K562 (cell line): ENCODE measurements at places on chromosomes 11 and 22.

- DNase-seq: no peak
Measured at GRCh38 chr22:19081351-19081750, 40.9 kb downstream of the DGCR2 start.

DNA sequence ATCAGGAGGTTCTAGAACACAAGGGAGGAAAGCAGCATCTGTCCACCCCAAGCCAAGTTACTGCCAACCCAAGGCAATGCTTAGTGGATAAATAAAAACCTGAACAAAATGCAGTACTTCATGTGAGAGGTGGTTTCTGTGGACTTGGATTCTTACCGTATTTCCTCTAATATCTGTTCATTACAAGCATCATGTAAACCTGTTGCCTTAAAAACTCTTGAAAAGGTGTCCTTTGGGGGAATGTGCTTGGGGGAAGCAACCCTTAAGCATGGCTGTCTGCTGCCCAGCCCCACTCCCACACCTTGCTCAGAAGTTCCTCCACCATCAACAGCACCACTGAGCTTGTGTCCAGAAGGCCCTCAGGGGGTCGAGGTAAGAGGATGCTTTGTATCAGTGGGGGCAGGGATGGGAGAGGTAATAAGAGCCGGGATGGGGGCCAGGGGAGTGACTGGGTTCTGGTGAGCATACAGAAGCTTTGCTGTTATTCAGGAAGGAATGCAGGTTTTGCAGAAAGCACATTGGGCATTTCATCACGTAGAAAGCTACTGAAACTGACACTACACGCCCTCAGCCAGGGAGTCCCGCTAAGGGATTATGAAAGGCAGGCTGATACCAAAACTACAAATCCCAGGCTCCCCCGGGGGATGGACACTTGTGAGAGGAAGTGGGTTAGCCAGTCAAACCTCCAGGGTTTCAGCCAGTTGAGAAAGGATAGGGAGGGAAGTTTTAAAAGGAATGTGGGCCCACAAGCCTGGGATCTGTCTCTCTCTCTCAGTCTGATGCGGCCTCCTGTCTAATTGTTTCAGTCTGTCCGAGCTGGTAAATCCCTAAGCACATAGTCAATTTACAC, 52.0 kb downstream of the KCNJ1 start:
- no peak for DNase-seq

DNA sequence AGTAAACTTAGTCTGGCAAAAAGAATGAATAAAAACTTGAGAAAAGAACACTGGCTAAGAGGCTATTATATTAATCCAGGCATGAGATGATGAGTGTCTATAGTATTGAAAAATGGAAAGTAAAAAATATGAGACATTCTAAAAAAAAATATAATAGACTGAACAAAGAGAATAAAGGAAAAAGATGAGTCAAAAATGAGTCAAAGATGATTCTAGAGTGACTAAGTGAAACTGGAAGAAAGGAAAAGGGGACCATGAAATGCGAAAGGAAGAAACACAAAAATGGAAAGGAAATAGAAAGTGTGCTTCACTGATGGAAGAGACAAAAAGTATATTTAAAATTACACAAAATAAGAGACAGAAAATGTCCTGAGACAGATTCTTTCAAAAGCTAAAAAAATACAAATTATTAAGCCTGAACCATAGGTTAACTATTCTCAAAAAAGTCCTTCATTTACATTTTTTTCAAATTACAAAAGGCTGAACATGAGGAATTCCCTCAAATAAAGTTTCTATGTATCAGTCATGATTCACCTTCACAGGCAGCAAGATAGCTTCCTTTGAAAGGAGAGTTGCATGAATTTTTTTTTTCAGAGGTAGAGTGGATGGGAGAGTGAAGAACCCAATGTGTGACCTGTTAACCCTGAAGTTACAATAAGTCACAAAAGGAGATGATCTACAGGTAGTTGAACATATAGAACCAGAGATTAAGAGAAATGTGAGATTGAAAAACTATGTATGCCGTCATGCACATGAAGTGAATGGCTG, 75.2 kb downstream of the EIF3M start:
- no peak for DNase-seq

DNA sequence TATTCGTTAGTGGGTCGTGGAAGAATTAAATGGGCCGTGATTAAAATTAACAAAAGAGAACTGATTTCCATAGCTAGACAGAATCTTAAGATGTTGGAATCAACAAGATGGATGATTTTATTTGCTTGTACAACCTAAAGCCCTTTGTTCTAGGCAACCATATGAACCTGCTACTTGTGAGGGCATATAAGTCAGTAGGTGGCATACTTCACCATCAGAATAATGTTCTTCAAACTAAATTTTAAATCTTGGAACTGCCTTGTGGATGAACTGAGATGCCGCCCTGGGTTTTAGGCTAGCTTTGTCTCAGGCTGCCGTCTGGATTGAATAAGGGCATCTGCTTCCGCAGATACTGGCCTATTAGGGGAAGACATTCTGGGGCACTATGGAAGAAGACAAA, 40.9 kb downstream of the CSRP3 start:
- DNase-seq: no peak

GRCh38 chr11:15967166-15967565, 389.2 kb downstream of the SOX6 start:
- DNase-seq: peak; percentile 41

DNA sequence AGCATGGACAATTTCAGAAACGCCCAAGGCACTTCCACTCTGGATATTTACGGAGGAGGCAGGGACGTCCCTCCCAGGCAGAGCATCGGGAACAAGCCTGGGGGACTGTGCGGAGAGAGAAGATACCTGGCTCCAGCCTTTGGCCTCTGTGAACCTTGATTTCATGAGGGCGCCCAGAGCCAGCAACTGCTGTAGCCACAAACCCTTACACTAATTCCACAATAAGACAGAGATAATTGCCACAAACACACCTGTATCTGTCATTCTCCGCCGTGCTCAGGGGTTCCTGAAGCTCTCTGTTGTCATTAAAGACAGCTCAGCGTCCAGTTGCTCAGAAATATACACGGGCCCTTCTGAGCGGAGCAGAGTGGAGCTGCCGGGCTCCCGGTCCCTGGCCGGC, 1292.1 kb downstream of the TBC1D22A start:
- DNase-seq: no peak

- no peak for DNase-seq
Measured at GRCh38 chr11:114614127-114614720, 18.6 kb upstream of the NXPE4 start.

- no peak for DNase-seq
Measured at GRCh38 chr11:121762820-121763219, 310.1 kb upstream of the SORL1-AS1 start.

- no peak for DNase-seq
Measured at GRCh38 chr11:89667001-89667400, 43.1 kb upstream of the TRIM77 start.

DNA sequence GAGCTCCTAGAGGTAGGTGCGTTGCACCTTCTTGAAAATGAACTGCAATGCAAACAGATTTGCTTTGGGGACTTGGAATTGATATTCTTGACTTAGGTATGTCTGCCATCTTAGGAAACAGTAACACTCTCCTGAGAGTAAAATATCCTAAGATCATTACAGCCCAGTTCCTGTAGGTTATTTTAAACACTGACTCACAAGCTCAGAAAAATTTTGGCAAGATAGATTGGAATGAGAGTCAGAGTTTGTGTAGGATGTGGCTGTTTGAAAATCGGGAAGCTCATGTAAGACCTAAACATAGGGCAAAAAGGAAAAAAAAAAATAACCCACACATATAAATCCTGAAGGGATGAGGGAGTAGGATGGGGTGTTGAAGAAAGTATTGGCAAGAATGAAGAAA, 377.0 kb upstream of the LRRC4C start:
- DNase-seq: no peak

GRCh38 chr11:38384568-38384967, 1786.5 kb upstream of the RAG2 start:
- no peak for DNase-seq

GRCh38 chr11:78770931-78771330, 196.3 kb upstream of the NARS2 start:
- DNase-seq: no peak

DNA sequence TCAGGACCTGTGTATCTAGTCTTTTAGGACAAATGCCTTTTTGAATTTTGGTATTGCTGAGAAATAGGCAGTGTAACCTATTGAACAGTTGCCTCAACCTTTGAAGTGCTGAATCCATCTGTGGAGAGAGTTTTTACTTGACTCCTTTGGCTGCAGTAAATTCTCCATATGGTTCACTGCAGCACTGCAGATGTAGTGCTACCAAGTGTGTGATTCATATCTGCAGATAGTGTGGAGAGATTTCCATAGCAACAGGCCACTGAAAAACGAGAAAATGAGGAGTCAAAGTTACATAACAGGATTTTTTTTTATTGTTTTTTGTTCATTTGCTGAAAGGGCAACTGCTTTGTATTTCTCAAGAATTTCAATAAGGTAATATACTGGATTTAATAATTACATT, 356.1 kb downstream of the RAB38 start:
- DNase-seq: no peak

DNA sequence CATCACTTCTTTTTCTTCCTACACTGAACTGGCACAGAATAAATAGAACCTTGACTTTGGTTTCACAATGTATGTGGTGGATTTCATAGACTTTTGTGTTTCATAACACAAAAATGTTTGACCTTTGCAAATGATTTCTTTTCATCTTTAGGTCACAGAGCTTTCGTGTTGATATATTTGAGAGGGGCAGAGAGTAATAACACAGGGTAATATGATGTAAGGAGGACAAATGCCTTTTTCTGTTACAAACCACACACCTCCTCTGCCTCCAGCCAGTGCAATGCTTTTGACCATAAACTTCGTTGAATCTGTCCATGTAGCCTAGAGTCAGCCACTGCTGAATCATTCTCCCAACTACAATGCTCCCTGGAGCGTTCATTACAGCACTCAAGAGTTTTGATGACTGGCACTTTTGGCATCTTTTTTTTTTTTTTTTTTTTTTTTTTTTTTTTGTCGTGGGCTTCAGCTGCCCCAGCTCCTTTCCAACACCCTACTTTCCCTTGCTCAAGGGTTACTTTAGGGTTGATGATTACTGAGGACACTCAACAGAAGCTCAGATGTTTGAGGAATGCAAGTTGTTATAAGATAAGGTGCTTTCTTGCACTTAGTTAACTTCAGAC, 11.4 kb upstream of the CAT start:
- peak; percentile 57 for DNase-seq

- DNase-seq: no peak
Measured at GRCh38 chr22:25372000-25372595, 152.7 kb downstream of the CRYBB2 start.

GRCh38 chr11:7889985-7890384, 41.1 kb downstream of the OR10A6 start:
- DNase-seq: no peak

GRCh38 chr11:115761817-115762216, 257.6 kb upstream of the CADM1 start:
- no peak for DNase-seq

GRCh38 chr22:37804881-37805809, 2.6 kb upstream of the GCAT start:
- DNase-seq: no peak

DNA sequence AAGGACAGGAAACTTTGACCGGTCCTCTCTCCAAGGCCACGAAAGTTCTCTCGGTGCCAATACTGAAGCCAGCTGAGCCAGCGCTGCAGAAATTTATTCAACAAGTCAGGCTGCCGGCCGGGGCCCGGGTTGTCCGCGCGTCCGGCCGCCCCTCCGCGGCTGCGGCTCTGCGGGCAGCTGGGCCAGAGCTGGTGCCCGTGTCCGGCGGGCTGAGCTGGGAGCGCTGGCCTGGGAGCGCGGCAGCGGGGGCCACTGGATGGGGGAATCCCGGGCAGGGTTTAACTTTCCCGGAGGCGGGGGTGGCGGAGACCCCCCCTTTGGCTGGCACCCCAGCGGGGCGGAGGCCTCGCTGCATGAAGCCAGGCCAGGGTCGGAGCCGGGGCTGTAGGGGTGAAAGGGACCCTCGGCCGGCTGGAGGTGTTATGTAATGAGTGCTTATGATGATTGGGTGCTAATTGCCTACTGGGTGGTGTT, 12.3 kb upstream of the CACNA1I start:
- no peak for DNase-seq

GRCh38 chr22:28332410-28332809, 347.2 kb downstream of the TTC28 start:
- no peak for DNase-seq

DNA sequence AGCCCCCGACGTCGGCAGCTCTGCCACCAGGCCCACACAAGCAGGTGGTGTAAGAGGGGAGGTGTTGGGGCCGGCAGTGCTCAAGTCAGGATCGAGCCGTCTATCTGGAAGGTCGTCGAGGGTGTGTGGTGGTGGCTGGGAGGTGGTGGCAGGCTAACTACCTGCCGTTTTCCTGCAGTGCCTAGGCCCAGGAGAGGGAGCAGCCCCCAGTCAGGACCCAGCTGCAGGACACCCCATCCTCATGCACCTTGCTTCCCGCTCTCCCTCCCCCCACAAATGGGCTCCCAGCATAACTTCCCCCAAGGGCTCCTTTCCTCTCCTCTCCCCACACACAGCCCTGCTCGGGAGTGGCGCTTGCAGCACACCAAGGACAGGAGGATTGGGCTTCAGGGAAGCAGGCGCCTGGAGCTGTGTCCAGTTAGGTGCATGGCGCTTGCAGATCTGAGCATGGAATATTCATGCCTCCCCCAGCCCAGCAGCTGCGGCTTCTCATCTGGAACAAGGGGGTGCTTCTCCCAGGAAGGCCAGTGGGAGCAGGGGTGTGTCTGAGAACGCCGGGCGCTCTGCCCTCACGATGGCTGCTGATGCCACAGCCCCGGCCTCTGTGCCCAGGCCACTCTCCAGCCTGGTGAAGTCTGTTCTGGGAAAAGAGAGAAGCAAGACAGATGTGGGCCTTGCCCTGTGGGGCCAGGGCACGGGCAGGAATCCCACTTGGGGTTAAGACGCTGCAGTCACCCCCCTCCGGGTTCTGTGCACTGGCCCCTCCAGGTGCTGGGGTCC, 127.7 kb downstream of the IGLL1 start:
- no peak for DNase-seq

GRCh38 chr22:47460176-47460575, 697.7 kb downstream of the TBC1D22A start:
- DNase-seq: no peak

- DNase-seq: no peak
Measured at GRCh38 chr11:81218440-81218839, 1515.2 kb downstream of the FAM181B start.

GRCh38 chr11:70672991-70673653, 274.8 kb downstream of the CTTN start:
- DNase-seq: no peak

DNA sequence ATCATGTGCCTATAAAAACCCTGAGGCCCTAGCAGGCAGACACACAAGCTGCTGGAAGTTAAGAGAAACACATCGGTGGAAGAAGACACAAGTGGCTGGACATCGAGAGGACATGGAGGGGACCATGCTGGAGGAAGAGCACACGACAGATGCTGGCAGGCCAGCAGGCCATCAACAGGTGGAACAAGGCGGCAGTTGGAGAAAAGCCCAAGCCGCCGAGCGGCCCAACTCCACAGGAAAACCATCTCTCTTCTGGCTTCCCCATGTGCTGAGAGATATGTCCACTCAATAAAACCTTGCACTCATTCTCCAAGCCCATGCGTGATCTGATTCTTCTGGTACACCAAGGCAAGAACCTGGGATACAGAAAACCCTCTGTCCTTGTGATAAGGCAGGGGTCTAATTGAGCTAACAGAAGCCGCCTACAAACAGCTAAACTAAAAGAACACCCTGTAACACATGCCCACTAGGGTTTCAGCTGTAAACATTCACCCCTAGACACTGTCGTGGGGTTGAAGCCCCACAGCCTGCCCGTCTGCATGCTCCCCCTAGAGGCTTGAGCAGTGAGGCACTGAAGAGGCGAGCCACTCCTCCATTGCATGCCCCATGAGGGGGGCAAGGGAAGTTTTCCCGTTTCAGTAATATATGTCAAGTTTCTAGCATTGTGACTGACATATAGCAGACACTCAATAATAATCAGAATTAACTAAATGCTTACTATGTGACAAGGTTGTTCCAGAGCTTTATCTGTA, 39.0 kb upstream of the MMP20 start:
- DNase-seq: peak; percentile 11
